Nephron progenitor cell (in vitro differentiated cells): ENCODE measurements at places on chromosomes 2 and 18.
A peak's percentile ranks its signal among the peaks of the same experiment; 100 is the strongest.

- no peak for DNase-seq
Observed at GRCh38 chr2:167509586-167509985, 621.3 kb downstream of the XIRP2 start.

DNA sequence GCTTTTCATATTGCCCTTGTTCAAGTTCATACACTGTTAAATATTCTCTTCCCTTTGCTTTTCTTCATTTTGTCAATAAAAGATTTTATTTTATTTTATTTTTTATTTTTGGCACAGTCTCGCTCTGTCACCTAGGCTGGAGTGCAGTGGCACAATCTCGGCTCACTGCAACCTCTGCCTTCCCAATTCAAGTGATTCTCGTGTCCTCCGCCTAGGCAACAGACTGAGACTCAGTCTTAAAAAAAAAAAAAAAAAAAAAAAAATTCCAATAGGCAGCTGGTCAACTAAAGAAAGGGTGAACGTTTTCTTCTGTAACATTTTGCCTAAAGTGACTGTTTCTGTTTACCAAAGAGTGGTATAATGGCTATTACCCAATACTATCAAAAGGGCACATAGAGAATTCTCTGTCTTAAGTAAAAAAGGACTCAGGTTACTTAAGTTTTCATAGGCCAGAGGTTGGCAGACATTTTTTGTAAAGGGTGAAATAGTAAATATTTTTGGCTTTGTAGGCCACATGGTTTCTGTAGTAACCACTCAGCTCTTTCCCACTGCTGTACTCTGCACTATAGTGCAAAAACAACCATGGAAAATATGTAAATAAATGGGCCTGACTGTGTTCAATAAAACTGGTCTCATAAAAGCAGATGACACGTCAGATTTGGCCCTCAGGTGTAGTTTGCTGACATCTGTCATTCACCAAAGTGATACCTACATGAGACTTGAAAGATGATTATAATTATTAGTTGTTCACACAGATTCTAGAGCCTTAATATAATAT, 113.4 kb downstream of the MIB1 start:
- DNase-seq = no peak

GRCh38 chr2:216810399-216811160, 49.3 kb downstream of the TNP1 start:
- DNase-seq = no peak

DNA sequence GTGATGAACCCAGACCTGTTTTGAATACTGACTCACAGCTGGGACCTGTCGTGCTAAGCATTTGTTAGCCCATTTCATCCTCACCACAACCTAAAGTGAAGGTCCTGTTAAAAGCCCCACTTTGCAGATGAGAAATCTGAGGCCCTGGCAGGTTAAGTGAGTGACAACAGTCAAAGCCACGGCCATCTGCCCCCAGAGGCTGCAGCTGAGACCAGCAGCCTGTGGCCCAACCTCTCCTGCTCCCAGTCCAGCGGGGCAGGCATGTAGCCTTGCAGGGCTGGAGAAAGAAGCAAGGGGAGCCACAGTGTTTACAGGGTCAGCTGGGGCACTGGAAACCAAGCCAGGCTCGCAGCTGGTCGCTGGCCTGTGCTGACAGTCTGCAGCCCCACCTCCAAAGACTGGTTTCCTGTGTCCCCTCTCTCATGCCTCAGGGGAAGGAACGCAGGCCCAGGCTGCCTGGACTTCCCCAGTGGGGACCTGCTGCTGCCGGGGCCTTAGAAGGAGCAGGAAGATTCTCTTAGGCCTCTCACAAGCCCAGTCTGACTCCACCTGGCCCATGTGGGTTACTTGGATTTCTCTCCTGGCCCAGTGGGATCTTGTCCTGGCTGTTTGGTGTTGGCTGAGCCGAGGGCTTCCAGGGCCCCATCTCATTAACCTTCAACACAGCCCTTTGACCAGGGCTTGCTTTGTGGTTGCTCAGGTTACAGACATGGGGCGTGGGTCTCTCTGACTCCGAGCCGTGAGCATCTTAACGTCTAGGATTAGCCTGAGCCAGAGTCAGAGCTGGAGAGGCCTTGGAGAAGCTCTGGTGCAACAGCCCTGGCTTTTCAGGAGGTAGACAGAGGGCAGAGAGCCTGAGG, 1.7 kb downstream of the INPP5D start:
- DNase-seq = peak; percentile 51

- DNase-seq = no peak
Observed at GRCh38 chr2:157420771-157421323, 23.0 kb downstream of the CYTIP start.

DNA sequence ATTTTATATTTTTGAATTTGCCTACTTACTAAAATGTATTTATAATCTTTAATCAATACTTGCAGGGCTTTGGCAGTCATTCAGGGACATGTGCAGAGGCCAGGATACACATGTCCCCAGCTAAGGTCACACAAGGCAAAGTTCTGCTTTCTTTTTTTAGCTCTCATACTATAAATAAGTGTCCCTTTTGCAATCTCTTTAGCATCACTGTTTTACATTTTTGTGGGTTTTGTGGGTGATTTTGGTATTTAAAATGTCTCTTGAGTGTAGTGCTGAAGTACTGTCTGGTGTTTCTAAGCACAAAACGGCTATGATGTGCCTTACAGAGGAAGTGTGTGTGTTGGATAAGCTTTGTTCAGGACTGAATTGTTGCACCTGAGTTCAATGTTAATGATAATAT, 309.0 kb upstream of the GULP1 start:
- DNase-seq = no peak

GRCh38 chr2:220528180-220528675, 900.8 kb downstream of the SLC4A3 start:
- DNase-seq = no peak

DNA sequence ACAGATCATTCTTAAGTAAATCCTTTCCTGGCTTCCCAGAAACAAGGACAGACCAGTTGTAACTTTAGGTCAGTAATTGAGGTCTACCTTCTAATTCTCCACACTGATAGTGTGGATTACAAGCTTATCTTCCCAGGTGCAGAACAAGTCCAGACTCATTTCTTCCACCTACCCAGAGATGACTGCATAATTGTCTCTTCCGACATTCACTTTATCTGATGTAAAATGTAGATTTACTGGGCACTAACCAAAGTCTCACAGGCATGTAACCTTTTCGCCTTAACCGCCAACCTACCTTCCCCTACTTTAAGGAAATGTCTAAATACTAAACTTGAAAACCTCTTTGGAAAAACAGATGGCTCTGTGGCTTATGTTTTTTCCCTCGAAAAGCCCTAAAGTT, 96.2 kb downstream of the NCK2 start:
- no peak for DNase-seq

DNA sequence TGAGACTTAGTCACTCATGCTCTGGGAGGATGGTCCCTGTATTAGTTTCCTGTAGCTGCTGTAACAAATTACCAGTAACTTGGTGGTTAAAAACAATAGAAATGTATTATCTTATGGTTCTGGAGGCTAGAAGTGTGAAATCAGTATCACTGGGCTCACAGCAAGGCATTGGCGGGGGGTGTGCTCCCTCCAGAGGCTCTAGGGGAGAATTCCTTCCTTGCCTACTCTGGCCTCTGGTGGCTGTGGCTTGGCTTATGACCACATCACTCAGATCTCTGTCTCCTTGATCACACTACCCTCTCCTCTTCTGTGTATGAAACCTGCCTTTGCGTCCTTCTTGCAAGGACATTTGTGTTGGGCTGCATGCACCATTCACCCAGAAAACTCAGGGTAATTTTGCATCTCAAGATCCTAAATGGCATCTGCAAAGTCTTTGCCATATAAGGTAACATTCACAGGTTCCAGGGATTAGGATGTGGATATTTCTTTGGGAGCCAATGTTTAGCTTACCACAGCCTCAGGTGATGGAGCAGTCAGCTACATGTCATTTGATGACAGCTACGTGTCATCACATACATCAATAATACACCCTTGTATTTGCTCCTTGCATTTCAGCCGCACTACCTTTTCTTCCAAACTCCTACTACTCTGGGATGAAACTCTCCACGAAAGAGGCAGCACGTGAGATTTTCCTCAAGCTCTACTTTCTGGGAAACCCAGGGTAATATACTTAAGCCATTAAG, 49.6 kb upstream of the POU3F3 start:
- no peak for DNase-seq

DNA sequence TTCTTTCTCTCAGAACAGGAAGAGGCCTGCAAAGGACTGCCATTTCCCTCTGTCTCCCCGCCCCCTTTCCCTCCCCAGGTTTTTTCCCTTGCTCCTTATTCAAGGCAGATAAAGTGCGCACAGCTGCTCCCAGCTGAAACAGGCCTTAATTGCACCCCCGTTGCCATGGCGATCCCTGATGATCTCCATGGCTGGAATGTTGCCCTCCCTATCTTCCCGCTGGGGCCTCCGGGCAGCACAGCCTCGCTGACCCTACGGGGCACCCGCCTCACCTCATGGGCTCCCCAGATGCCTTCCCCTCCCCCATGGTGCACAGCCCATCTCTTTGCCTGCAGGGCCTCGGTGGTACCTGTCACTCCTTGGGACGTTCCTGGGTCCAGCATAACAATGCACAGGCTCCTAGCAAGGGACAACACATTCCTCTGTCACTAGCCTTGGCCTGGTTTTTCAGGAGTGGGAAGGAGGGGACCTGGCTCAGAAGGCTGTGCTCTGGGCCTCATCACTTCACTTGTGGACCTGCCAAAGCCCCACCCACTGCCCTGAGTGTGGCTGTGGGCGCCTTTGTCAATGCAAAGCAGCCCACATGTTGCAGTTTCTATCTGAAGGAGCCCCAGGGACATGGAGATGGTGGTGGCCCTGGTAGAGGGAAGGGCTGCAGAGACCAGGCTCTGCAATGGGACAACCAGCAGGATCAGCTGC, 115.0 kb downstream of the CELF4 start:
- peak; percentile 74 for DNase-seq

DNA sequence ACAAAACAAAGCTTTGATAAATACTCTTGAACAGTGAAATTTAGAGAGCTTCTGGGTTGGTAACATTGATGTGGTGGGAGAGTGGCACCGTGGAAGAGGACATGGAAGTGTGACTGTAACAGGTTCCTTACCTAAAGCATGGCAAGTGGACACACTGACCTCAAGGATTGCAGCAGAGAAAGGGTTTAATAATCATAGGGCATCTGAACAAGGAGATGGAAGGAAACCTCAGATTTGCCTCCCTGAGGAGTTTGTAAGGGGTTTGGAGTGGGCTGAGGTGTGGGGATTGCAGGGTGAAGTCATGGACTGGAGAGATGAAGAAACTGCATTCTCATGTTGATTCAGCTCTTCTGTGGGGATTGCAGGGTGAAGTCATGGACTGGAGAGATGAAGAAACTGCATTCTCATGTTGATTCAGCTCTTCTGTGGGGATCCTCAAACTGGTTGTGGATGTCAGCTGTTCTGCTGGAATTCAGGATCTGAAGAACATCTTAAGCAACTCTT, 83.8 kb upstream of the TLK1 start:
- DNase-seq = no peak

DNA sequence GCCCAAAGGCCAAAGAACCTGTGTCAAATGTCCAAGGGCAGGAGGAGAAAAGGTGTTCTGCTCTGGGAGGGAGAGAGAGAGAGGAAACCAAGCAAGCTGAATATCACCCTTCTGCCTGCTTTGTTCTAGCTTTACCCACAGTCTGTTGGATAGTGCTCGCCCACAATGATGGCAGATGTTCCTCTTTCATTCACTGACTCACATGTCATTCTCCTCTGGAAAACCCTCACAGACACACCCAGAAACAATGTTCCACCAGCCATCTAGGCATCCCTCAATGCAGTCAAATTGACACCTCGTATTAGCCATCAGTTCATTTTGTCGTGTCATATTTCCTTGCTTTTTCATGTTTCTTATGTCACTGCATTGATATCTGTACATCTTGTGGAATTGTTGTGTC, 150.3 kb downstream of the UBR3 start:
- DNase-seq = no peak

DNA sequence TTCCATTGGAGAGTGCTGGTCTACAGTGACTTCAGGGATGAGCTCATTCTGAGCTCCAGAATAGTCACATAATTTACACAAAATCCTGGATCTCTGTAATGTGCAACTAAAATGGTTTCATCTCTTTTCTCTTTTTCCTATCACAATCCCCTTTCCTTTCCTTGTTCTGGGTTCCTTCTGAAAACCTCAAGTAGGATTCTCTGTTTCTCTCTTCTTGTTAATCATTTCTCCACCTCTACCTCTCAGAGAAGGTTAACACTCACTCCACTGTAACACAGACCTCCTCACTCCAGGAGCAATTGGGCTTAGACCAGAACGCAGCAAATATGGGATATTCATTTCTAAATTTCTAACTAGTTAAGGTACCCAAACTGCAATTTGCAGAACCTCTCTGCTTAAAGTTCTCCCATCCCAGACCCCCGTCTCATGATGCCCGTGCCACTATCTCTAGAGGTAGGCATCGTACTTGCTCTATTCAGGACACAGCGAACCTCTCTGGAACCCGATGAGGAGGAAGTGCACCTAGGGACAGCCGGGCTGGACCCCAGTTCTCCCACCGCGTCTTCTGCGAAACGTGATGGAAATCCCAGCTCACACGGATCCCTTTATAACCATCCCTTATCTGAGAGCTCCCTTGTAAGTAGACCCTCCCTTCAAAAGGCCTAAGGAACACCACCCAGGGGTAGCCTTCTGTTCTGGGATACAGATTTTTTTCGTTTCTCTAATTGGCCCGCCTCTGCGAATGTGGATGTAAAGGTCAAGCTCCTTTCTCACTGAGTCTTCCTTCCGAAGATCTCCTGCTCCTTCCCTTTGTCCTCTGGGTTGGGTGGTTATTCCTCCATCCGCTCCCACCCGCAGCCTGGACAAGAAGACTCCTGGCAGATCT, 1.3 kb downstream of the FOXI3 start:
- DNase-seq = no peak

GRCh38 chr2:219985017-219985416, 357.6 kb downstream of the SLC4A3 start:
- DNase-seq = no peak

DNA sequence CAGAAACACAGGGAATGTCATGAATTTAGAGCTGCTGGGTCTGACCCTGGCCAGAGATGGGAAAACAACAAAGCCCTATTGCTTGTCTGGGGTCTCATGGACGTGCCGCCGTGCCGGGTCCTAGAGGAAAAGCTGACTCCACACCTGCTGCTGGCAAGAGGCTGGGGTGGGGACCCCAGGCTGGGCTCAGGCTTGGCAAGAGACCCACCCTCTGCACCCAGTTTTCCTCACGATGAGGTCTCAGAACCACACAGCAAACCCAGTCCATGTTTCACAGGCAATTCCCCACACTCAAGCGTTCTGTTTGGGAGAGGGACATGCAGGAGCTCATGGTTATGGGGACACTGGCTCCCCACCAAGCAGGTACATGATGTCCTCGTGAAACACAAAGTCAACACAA, 367.3 kb upstream of the SALL3 start:
- no peak for DNase-seq

DNA sequence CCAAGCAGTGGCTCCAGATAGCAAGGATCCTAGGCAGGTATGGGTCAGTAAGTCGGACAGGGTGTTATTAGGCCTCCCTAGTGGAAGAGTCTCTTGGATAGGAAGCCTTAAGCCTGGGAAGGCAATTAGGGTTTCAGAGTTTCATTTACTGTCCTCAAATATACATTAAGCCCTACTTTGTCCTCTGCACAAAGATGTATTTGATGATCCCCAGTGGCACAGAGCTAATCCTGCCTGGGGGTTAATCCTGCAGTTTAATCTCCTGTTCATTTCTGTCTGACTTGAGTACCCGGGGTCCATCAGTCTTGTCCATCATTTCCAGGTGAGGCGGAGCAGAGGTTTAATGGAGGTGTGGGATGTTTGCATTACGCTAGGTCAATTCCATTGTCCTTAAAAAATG, 62.0 kb downstream of the MTCL1 start:
- no peak for DNase-seq

GRCh38 chr2:70827388-70827787, 7.0 kb upstream of the CLEC4F start:
- no peak for DNase-seq

- DNase-seq = no peak
Observed at GRCh38 chr2:24175631-24176187, 856 bp downstream of the FAM228A start.

GRCh38 chr2:3399381-3399780, 19.9 kb downstream of the TRAPPC12 start:
- DNase-seq = no peak
